ENCODE measurements at places on chromosomes 3 and 15. TPM values are rescaled to one million over a fixed set of nuclear protein-coding genes. Genes with fewer than 3 reads are reported as not detected.

DNA sequence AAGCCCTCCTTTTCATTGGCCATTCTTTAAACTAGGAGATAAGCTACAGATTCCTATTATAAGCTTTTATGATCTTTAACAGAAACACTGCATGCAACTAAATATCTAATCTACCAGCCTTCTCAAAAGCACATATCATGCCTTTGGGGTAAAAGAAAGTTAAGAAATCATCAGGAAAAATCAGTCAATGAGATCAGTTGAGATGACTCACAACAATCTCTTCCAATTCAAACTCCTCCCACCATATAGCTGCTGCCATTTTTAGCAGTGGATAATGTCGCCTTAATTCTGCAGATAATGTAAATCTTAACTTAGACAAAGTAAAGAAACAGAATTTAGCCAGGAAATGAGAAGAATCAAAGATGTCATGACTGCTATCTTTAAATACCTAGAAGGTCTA is 135.2 kb upstream of the BCL6 start:
- DNase-seq, result no peak

DNA sequence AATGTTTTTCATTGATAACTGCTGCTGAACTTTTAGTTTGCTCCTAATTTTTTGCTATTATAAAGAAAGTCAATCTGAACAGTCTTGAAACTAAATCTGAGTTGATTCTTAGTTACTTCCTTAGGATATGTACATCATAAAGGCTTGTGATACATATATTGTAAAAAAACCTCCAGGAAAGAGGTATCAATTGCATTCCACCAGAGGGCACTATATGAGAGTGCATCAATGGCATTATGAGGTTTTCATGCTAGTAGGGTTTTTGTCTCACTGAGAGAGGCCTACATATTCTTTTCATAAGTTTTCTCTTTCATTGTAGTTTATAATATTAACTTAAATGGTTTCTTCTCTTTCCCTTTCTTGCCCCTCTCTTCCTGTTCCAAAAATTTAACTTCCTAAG is 46.9 kb downstream of the PIK3R4 start:
- no peak for DNase-seq

DNA sequence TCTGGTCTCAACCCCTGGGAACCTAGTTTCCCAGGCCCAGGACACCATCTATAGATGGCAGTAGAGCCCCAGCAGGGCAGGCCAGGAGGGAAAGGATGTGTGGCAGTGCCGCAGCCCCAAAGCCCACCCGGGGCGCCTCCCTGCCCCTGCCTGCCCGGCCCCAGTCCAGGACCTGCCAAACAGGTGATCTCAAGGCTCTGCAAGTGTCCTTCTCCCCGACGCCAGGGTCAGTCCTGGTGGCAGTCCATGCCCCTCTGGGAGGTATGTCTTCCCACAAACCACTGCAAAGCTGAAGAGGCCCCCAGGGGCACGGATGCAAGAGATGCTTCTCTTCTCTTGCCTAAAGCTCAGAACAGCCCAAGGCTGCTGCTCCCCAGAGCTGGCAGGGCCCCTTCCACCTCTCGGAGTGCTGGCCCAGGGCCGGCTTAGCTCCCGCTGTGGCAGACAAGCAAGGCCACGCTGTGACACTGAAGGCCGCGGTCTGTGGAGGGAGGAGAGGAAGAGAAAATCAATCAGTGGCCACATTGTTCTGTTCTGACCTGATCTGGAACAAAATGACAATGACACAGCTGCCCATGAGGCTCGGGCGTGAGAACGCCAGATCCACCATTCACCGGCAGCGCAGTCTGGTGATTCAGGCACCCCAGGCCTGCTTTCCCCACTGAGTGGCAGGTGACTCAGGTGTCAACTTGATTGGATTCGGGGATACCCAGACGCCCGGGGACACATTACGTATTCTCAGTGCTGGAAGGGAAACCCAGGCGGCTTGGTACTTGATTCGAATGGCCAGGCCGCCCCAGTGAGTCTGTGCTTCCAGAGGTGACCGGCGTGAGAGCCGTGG is 34.0 kb downstream of the KLHL25 start:
- DNase-seq, result no peak

GRCh38 chr3:150346981-150347863 is 60.9 kb upstream of the TSC22D2 start:
- no peak for DNase-seq

DNA sequence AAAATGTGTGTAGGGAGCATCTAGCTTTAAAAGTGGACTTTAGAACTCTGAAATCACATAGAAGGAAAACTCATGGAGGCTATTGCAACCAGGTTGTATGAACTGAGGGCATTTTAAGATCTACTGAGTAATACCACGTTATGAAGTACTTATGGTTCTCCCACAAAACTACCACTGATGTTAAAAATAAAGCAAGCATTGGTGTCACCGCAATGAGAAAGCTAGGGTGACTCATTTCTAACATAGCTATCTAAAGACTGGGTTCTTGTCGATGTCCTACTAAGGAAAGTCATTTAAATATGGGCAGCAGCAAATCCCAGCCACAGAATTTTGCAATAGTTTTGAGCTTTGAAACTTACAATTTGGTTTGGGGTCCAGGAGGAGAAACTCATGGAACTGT is 584.8 kb downstream of the DIPK2A start:
- DNase-seq, result no peak

- DNase-seq, result no peak
These were observed 11.3 kb downstream of the SETD2 start for GRCh38 chr3:47152578-47152977.

CPNE9 gene
- 0.19 TPM for total RNA-seq

UQCC5 gene
- total RNA-seq, result 7.3 TPM

TICRR gene
- not detected for total RNA-seq

OSBPL10 gene
- 2.2 TPM for total RNA-seq
